Stimulated activated CD4-positive, alpha-beta T cell treated with anti-CD3 and anti-CD28 coated beads, Interleukin-4, amount 100 ng/mL, for 1 hour (primary cell): ENCODE measurements at places on chromosomes 7 and 10.
A peak's percentile ranks its signal among the peaks of the same experiment; 100 is the strongest.

DNA sequence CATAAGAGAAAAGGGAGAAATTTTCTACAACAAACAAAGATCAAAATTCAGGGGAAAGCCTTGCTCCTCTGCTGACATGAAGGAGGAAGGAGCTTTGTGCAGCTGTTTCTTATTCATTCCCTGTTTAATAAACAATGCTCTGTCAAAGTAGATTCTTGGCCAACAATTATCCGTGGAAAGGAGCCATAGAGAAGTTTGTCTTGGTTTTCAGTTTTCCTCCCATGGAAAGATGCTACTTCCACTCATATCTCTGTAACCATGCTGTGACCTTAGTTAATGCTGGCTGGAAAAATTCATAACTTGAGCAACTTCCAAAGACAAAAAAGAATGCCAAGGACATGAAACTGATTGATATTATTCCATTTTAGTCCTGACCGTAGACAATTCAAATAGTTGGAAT is 8.1 kb downstream of the DDC start:
- no peak for DNase-seq

DNA sequence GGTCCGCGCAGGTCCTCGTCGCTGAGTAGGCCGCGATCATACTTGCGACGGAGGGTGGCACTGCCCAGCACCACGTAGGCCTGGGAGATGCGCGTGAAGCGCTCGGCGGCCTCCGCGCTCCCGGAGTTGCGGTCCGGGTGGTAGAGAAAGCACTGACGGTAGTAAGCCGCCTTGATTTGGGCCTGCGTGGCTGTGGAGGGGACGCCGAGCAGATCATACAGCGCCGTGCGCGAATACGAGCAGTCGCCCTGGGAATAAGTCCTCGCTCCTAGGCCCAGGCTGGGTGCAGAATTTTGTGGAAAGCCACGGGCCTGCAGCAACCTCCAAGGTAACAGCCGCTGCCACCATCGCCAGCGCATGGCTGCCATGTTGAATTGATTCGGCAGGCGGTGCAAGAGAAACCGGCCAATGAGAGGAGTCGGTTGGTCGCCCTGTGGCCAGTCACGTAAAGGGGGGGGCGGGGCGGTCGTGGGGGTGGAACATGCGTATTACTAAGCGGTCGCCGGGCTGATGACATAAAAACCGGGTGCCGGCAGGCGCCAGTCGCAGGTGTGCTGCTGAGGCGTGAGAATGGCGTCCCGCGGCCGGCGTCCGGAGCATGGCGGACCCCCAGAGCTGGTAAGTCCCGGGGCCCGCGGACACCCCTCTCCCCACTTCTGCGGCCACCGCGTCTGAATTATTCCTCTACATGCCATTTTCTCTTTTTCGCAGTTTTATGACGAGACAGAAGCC is at the start of the genes BUD23 and DNAJC30:
BUD23 (plus strand) TSS at position 542 of the 732 bp plus-strand sequence; CDS start at position 571, 29 bp downstream.
DNAJC30 (minus strand) TSS at position 398 of the 732 bp plus-strand sequence; CDS start at position 368, 30 bp downstream.
- DNase-seq = peak; percentile 97

GRCh38 chr10:109956454-109957091 is 33.3 kb upstream of the XPNPEP1 start:
- DNase-seq = no peak

GRCh38 chr10:112615269-112615668 is 168.3 kb downstream of the VTI1A start:
- no peak for DNase-seq

DNA sequence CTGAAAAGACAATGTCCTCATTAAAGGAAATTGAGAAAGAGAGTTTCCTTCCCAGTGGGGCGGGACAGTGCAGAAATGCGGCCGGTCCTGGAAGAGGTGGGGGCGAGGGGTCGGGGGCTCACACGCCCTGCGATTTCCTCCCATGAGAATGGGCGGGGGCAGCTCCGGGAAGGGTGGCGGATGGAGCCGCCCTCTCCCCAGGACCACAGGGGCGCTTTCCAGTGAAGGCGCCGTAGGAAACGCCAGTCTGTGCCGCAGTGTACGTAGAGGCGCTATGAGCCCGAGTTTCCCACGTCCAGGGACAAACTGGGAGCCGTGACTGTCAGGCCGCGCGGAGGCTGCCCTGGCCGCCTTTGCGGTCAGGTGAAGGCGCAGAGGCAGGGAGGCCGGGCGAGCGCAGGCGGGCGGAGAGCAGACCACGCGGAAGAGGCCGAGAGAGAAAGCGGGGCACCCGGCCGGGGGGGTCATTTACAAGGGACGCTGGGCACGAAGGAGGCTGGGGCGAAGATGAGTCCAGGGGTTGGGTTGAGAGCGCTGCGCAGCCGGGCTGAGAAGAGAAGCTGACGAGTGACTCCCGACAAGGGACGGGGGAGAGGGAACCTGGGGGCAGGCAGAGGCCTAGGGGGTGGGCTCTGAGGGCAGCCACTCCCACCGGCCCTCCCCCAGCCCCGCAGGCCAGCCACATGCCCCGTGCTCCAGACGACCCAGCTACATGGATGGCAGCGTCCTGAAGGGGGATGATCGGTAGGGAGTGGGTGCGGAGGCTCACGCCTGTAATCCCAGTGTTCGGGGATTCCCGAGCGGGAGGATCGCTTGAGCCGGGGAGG is 45.0 kb downstream of the ALOX5 start:
- DNase-seq = peak; percentile 47

- DNase-seq = no peak
Measured at GRCh38 chr10:52488606-52489485, 174.8 kb downstream of the DKK1 start.

DNA sequence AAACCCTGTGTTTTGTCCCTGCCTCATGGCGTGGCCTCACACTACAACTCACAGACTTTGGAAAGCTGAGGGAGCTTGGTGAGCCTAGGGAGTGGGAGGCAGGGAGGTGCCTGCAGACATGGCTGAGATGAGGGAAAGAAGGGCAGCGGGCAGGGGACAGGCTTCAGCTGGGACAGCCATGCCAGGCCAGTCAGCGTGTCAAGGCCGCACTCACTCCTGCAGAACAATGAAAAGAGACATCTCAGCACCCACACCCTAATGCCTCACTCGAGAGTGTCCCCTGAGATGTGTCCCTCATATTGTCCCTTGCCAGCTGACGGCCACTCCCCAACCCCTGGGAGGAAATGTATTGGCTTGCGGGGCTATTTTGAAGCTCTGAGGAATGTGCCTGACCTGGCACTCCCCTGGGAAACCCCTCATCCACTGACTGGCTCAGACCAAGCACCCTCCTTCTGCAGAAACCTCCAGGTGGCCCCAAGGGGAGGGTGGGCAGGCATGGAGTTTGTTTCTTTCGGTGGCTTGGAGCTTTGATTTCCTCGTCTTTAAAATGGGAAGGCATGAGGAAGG is 31.6 kb downstream of the SH3PXD2A start:
- no peak for DNase-seq

DNA sequence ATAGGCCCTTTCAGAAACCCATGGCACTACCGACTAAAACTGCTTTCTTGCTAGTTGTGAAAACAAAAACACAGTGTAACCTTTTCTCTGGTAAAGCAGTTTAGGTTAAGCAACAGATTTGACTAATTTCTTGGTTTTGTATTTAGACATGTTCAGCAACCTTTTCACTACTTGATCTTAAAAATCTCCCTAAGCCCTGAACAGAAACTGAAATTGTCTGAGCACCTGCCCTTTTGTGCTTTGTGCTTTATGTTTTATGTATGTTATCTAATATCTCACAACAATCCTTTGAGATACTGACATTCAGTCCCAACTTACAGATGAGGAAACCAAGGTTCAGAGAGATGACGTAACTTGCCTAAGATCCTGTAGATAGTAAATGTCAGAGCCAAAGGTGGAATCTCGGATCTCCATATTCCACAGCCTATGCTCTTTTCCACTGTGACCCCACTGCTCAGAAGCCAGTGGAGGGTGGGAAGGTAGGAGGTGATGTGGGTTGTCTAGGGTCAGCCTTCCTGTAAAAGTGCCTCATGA is 146.6 kb downstream of the LCOR start:
- no peak for DNase-seq

DNA sequence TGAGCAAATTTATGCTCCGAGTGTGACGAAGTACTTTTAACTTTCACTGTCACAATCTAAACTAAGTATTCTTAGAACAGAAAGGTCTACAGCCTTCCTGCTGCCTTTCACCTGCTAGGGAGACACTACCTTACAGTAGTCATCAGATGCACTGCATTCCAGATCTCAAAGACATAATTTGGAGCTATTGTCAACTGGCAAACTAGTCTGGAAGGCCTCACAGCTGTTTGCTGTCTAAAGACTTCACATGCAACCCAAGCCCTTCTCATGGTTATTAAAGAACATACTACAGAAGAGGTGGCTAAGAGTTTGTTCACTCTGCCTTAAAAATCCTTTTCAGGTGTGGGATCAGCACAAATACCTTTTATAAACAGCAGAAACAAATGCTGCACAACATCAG is 91.8 kb upstream of the KCNIP2 start:
- DNase-seq = no peak

DNA sequence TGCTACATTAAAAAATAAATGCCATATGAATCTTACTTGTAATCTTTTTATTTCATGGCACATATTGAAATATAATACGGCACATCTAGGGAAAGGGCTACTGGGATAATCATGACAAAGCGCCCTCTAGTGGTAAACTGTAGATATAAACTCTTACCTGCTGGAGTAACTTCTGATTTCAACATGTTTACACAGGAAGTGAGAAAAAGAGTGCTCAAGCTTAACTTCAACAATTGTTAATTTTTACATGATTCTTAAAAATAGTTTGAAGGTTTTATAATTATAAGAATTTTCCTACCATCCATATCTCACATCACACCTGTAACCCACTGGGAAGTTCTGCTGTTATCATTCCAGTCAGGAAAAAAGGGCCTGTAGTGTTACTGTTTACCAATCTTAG is 2.0 kb upstream of the HEPACAM2 start:
- no peak for DNase-seq

GRCh38 chr7:65980478-65981250 is 1.3 kb downstream of the GUSB start:
- DNase-seq = no peak

- DNase-seq = no peak
Measured at GRCh38 chr7:93723424-93724124, 149.1 kb upstream of the CALCR start.
